ENCODE measurements at places on chromosomes 12 and 14.
A peak's percentile ranks its signal among the peaks of the same experiment; 100 is the strongest.

DNA sequence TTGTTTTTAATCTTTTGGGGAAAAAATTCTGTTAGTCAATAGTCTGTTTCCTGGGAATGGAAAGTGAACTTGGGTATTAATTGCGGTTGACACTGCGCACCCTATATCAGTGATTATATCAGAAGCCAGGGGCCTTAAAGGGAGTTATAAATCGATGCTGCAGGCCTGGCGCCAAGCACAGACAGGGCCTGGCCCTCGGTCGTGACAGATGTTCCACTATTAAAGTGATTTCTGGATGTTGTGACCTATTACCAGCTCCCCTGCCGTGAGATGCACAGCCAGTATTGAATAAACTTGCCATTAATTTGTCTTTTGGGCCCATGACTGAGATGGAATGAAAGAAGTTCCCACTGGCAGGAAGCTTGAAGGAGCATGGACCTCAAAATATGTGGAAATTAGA lies 45.1 kb upstream of the KITLG start:
- no peak for DNase-seq

- DNase-seq: no peak
Measured at GRCh38 chr14:76761136-76761959, at the start of gene VASH1. VASH1 (plus strand) TSS chr14:76761468; CDS start chr14:76762822, 1,354 bp downstream.

DNA sequence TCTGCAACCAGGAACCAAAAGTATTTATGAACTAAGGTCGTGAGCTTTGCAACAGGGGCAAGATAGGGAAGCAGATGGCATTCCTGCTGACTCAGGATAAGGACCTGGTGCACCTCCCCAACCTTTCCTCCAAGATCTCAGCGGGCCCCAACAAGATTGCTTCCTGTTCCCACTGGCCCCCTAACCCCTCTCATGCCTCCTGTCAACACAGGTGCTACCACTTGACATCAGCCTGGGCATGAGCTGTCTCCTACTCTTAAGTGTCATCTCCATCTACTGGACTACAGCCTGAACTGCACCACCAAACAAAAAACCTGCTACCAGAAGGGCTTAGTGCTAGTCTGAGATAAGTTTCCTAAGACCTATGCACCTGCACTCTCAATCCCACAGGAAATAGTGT lies 32.7 kb downstream of the MED6 start:
- no peak for DNase-seq

DNA sequence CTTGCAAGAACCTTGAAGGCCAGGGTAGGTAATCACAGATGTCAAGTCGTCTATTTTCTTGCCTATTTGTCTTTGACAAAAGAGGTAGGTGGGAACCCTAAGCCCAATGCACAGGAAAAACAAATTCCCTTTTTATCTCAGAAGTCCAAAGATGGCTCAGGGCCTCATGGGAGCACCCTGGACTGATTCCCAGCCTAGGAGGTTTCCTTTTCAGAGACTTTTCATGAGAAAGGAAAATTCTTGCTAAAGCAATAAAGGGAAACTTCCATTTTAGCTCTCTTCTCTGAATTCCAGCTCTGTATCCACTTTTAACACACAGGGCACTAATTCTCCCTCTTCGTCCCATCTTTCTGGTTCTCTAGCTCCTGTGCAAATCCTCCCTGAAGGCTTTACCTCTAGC lies 1.2 kb downstream of the ZNF641 start:
- DNase-seq: no peak

- peak; percentile 30 for DNase-seq
Measured at GRCh38 chr12:131929581-131930456, 743 bp downstream of the PUS1 start.

GRCh38 chr12:8638951-8639350 lies 23.7 kb downstream of the MFAP5 start:
- no peak for DNase-seq

GRCh38 chr14:54443981-54444380 lies 2.8 kb upstream of the CNIH1 start:
- no peak for DNase-seq

- DNase-seq: no peak
Measured at GRCh38 chr12:92133795-92134637, 11.6 kb downstream of the BTG1 start.

- DNase-seq: no peak
Measured at GRCh38 chr14:68664225-68664681, 128.6 kb downstream of the ZFP36L1 start.

- no peak for DNase-seq
Measured at GRCh38 chr12:108052260-108052659, 76.8 kb upstream of the WSCD2 start.

DNA sequence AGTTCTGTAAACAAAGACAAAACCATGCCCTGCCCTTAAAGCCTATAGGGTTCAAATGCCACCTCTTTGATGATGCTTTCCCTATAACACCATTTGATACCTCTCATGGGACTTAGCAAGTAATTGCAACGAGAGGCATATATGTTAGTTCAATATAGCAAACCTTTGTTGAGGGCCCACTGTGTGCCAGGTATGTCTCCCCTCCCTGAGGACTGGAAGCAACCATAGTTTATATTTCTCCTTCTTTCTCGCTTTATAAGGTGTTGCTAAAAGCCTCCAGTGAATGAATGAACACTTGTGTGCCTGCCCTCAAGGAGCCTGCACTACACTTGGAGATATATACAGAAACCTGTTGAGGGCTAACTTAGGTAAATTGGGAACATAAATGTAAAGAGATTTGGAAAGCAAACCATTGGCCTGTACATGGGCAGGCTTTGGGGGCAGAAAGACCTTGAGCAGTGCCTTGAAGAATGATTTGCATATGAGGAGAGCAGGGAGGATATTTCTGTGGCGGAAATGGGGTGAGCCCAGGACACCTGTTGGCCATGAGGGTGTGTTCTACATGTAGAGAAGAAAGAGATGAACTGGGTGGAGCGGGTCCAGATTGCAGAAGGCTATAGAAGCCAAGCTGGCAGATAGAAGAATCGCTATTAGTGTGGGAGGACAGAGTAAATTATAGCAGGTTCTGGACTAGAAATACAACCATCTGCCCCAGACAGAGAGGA lies 1.8 kb upstream of the CKAP4 start:
- no peak for DNase-seq

GRCh38 chr14:75589931-75590330 lies 11.5 kb downstream of the FLVCR2 start:
- no peak for DNase-seq

DNA sequence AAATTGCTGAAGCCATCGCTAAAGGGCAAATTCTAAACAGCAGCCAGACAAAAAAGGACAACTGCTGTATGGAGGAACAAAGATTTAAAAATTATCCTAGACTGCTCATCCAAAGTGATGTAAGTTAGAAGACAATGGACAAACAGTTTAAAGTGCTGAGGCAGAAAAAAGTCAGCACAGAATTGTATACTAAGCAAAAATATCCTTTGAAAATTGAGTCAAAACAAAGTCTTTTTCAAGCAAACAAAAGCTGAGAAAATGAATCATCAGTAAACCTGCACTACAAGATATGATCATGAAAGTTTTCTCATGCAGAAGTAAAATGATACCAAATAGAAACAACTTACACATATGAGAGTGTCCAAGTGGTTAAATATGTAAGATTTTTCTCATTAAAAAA lies 43.6 kb downstream of the EML5 start:
- no peak for DNase-seq

DNA sequence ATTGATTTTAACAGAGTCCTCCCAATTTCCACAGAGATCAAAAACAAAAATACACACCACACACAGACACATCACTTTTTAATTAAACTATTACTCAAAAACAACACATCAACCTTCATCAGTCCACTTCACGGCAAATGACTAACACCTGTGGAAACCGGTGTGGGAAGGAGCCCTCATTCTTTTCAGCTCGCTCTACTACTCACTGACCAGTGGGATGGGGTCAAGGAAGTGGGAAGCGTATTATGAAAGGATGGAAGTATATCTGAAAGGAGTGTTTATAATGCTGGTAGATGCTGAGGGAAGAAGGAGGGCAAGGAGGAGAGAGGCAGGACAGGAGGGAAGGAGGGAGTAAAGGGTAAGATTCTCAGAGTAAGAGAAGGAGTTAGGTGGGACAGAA lies 156.5 kb downstream of the EPS8 start:
- DNase-seq: no peak

DNA sequence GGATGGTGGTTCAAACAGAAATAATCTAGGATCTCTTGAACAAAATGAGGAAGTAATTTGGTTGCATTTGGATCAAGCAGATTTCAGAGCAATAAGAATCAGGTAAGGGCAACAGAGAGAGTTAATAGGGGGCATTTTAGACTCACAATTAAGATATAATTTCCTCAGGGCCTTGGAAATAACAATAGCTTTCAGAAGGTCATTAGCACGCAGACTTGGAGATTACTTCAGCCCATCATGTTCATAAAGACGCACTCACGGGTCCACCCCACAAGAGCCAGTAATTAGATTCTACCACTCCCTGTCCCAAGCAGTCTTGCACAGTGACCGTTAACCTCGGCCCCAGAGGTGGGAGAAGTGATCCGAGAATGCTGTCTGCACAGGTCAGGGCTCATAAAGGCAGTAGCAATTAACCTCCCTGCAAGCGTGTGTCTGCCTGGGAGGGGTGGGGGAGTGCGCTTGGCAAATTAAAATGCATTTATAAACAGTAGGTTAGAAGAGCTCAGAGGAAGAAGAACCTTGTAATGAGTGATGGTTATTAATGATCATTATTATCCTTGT lies 125.7 kb upstream of the CCDC196 start:
- no peak for DNase-seq

DNA sequence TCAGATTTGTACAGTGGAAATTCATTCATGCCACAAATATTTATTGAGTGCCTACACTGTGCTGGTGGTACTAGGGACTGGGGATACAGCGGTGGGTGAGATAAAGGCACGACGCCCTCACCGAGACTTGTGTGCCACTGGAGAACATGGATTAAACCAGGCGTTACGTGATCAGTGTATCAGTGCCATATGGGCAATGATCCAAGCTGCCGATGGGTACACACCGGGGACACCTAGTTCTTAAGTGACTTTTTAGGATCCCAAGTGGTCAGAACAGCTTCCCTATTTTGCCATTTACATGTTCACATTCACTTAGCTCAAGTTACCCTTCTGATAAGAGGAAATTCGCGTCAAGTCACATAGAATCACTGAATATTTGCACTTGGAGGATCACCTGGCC lies 236.7 kb downstream of the CACNA1C start:
- no peak for DNase-seq

DNA sequence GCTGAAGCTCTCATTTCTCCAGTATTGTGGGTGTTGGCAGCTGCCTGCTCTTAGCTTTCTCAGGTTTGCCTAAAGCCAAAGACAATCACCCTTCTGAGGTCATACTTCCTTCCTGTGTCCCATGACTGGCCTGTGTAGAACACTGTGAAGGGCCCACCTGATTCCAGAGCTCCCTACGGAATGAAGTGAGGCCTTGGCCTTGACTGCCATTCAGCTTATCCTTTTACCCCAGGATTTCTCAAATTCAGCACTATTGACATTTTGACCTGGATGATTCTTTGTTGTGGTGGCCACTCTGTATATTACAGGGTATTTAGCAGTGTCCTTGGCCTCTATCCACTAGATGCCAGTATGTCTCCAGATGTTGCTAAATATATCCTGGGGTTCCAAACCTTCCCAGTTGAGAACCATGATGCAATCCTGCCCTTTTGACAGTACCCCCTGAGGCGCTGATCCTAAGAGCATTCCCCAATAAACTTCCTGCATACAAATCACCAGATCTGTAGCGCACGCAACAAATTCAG lies 112.3 kb upstream of the KRR1 start:
- peak; percentile 51 for DNase-seq

DNA sequence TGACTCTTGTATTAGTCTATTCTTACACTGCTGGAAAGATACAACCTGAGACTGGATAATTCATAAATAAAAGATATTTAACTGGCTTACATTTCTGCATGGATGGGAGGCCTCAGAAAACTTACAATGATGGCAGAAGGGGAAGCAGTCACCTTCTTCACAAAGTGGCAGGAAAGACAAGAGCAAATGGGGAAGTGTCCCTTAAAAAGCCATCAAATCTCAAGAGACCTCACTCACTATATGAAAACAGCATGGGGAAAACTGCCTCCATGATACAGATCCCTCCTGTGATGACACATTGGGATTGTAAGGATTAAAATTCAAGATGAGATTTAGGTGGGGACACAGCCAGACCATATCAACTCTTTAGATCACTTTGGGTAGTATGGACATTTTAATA lies 83.7 kb downstream of the TMTC3 start:
- no peak for DNase-seq
